ENCODE measurements at places on chromosomes 4 and X.

GRCh38 chrX:131841496-131842437 is 181.3 kb upstream of the STK26 start:
- no peak for DNase-seq

GRCh38 chr4:47359891-47360290 is 103.6 kb downstream of the COMMD8 start:
- DNase-seq = no peak

- no peak for DNase-seq
These were observed 585.6 kb downstream of the IL1RAPL1 start for GRCh38 chrX:29172880-29173279.

DNA sequence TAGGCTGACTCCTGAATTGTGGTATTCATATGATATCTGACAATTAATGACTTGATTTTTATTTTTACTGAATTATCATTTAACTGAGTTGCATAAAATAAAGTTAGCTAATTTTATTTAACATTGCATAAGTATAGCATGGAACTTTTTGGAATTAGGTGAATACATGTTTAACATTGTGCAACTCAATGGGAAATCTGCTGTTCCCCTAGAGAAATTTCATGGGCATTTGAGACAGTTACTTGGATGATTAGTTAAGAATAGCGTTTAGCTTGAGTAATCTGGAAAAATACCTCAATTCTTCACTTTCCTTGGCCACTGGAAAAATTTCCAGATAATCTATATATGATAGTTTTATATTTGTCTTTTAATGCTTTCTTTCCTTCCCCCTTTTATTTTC is 42.5 kb downstream of the NPNT start:
- DNase-seq = no peak

- DNase-seq = no peak
These were observed 170.1 kb upstream of the SCML1 start for GRCh38 chrX:17567187-17567586.

DNA sequence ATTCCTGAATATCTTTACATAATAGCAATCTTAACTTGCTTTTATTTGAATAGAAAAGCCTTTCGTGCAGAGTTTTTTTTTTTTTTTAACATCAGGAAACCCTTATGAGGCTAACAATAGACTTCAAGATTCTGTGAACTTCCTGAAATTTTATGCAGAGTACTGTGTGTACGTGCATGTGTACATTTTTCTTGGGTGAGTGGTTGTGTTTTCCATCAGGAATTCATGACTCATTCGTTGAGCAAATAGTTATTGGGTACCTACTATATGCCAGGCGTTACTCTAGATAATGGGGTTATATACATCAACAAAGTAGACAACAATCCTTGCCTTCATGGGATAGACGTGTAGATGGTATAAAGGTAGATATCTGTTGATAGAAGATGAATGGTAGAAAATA is 59.1 kb downstream of the MRPL1 start:
- peak; percentile 69 for DNase-seq

DNA sequence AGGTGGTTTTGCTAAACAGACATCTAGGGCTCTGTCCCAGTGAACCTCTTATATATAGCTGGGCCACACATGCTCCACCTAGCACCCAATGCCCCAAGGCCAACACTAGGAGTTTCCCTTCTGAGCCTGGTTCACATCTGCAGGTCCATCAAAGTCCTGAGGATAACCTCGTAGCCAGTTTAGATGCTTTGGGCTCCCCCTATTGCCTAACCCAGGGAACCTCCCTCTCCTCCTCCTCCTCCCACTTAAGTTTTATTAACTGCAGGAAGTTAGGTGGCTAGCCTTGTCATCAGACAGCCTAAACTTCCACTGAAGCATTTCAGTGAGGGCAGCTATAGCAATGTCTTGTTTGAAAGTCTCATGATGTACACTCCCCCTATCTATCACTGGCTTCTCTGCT is 88.0 kb downstream of the GUCY2F start:
- DNase-seq = no peak

DNA sequence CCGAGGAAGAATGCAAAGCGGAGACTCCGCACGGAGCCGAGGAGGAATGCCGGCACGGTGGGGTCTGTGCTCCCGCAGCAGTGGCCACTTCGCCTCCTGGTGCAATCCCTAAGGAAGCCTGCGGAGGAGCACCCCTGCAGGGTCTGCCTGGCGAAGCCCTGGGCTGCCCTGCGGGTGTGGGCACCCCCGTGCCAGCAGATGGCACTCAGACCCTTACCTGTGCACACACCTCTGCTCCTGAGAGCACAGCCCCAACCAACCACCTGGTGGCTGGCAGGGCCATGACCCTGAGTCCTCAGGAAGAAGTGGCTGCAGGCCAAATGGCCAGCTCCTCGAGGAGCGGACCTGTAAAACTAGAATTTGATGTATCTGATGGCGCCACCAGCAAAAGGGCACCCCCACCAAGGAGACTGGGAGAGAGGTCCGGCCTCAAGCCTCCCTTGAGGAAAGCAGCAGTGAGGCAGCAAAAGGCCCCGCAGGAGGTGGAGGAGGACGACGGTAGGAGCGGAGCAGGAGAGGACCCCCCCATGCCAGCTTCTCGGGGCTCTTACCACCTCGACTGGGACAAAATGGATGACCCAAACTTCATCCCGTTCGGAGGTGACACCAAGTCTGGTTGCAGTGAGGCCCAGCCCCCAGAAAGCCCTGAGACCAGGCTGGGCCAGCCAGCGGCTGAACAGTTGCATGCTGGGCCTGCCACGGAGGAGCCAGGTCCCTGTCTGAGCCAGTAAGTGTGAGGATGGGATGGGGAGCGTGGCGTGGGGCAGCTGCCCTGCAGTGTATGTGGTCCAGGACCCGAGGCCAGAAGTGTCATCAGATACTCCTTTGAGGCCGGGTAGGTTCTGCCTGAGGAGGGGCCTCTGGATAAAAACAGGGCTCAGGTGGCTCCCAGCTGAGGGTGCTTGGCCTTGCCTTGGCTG is 7.0 kb downstream of the TACC3 start:
- no peak for DNase-seq

DNA sequence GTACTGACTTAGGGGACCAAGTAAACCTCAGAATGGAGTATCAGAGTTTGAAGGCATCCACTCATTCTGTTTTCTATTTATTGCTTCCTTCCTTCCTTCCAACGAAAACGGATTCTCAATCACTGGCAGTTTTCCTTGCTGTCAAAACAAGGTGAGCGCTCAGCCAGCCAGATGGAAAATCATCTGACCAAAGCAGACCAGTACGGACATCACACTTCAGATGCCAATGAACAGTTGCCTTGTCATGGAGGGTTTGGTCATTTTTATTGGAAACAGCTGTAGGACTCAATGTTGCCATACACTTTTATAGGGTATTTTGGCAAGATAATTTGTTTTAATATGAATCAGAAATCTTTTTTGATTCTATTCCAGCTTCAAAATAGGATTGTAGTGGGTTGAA is 16.6 kb downstream of the GEMIN8 start:
- peak; percentile 59 for DNase-seq

- DNase-seq = peak; percentile 42
These were observed 4.6 kb upstream of the KANTR start for GRCh38 chrX:53089224-53089842.

- DNase-seq = no peak
These were observed 24.6 kb upstream of the CD40LG start for GRCh38 chrX:136623396-136623795.

GRCh38 chr4:35614120-35614519 is 630.2 kb downstream of the ARAP2 start:
- no peak for DNase-seq

- no peak for DNase-seq
These were observed 88.4 kb upstream of the CLNK start for GRCh38 chr4:10773010-10773409.

GRCh38 chr4:71814433-71814832 is 30.6 kb upstream of the GC start:
- DNase-seq = no peak

DNA sequence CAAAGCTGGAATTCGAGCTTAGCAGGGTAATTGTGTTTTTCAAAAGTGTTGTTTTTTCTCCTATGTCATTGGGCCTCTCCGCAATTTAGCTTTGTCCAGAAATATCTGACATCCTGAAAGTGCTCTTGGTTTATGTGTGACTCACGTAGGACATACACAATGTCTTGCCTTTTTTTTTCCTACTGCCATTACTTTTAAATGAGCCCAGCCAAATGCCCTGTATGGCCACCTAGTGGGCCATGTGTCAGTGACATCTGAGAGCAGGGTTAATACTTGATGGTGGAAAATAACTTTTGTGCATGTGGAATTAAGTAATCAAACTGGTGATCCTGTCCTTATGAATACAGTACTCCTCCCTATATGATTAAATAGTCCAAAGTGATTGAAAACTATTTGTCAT is 1411.1 kb upstream of the TENM3 start:
- DNase-seq = no peak

DNA sequence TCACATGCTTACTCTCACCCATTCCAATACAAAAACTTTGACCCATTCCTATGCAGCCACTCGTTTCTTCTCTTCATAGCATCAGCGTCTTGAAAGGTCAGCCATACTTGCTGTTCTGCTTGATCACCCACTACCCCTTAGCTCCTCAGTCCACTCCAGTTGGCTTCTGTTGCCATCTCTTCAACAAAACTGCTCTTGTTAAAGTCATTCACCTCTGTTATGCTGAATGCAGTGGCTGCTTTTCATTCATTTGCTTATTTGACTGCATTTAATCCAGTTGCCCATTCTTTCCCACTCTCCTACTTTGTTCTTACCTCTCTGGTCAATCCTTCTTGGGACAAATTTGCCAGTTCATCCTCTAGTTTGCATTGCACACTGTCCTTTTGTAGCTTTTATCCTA is 24.9 kb downstream of the CEP135 start:
- DNase-seq = no peak

DNA sequence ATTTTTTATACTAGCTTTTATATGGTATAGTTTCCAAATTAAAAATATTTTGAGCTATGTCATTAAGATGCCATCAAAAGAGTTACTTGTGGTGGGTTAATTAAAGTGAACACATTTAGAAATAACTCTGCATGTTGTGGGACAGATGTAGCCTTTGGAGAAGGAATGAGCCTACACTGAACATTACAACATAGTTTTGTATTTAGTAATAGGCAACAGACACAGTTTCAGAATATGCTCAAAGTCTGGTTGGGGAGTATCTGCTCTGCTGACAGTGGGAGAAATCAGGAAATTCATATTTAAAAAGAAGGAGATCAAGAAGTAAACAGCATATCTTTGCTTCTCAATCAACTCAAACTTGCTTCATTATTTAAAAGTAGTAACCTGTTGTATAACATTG is 23.7 kb downstream of the EMCN start:
- DNase-seq = no peak

DNA sequence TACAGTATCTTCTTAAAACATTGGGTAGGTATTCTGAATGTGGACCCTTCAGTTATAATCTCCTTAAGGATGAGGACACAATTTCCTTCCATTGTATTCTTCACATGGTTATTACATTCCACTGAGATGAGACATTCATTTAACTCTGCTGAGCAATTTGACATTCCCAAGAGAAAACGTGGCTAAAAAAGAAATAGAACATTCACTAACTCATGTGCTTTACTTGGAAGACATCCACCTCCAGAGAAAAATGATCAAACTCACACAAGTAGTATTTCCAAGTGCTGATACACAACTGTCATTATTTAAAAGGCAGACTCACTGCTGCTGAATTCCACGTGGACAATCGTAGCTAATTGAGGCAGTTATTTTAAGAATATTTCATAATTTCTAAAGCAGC is 227.9 kb upstream of the ANKRD50 start:
- DNase-seq = peak; percentile 87

- no peak for DNase-seq
These were observed 508.1 kb upstream of the ARX start for GRCh38 chrX:25523574-25524540.

GRCh38 chrX:103686199-103687072 is at the start of gene MORF4L2:
Gene MORF4L2 (minus strand): TSS chrX:103686699. CDS start chrX:103677027, 9,672 bp downstream.
- DNase-seq = peak; percentile 99

DNA sequence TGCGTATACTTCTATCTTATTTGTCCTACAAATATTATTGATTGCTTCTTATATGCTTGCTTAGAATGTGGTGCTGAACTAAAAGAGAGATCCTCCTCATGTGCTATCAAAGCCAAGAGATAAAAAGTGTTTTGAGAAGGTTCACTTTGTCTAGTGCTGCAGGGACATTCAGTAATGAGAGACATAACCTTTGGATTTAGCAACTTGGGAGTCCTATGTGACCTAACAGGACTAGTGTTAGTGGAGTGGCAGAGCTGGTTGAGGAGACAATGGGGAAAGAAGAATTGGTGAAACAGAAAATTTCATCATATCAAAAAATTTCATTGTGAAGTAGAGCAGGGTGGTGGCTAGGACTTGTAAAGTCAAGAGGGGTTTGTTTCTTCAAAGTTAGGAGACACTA is 117.0 kb downstream of the RAPGEF2 start:
- no peak for DNase-seq

DNA sequence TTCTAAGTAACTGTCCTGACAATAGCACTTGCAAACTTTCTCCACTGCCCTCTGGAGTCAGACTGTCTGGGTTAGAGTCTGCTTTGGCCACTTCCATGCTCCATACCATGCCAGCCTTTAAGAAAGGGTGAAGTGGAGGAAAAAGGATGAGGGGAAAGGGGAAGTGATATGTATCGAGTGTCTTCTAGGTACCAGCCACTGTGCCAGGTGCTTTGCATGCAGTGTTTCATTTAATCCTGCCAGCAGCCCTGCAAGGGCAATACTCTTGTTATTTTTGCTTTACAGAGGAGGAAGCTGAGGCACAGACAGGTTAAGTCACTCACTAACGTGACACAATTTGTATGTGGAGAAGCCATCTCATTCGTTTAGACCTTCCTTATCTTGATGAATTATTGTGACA is 55.6 kb downstream of the RTL9 start:
- DNase-seq = no peak

DNA sequence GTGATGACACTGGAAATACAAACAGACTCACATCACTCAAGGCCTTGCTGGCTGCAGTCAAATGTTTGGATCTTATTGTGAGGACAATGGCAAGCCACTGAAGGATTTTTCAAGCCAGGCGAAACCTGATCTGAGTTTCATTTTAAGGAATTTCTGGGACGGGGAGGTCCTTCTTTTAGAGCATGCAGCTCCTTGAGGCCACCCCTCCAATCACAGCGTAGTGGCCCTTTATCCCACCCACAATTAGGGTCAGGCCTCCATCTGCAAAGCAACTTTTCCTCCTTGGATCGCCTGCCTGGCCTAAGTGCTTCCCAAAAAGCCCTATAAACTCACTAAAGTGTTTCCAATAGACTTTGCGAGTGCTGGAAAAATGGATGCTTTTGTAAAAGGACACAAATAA is 115.5 kb downstream of the EFHC2 start:
- DNase-seq = no peak
